ENCODE measurements at places on chromosomes 4 and X.

DNA sequence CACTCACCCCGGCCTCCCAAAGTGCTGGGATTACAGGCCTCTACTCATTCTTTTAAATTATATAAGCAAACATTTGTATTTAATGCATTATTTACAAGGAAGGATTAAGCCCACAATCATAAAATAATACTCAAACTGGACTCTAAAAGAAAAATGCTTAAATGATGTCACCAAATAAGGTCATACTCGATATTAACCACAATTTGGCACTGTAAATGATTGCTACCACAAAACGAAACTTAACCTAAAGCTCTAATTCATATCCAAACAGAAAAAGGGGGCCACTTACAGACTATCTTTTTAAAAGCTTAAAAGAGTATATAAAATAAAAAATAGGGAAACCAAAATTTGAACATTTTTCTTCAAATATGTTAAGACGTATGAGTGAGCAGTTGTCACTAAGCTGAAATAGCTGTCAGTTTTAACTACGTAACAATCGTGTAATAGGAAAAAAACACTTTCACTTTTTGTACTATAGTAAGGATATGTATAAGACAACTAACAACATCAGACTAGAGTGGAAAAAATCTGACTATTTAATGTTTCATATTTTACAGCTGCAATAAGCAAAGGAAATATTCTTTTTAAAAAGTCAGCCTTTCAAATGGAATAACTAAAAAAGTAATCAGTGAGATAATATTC is 108.2 kb upstream of the GPR34 start:
- DNase-seq, result no peak

GRCh38 chr4:4805887-4806286 is 53.6 kb upstream of the MSX1 start:
- no peak for DNase-seq

DNA sequence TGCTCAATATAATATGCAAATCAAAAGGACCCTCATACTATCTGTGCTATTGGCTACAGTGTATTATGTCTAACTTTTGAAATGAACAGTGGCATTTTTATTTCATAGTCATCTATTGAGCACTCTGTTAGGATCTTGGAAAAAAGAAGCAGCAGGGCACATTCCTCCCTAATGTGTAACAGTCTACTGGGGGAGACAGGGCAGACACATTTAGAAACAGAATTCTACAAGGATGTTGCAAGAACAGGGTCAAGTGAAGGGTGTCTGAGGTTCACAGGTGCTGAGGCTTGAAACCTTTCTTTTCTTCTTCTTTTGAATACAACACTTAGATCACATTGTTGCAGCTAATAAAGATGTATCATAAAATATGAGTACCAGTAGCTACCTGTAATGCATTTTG is 129.7 kb upstream of the SLC4A4 start:
- DNase-seq, result no peak

DNA sequence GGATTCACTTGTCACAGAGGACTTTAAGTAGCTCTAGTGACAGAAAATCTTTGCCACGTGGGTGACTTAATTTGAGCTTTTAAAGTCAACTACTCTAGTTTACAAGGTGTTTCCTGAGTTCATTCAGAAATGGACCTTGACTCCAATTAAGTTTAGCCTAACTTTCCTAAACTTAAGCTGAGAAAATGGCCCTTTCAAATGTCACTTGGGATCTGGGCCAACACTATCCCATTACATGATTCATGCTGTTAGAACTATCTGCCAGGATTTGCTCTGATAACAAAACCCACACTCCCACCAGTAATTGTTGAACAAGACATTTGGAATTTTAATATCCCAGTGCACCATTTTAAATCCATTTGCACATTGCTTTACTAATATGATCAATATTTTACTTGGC is 40.8 kb downstream of the C4orf46 start:
- DNase-seq, result no peak

- DNase-seq, result no peak
Observed at GRCh38 chr4:98411731-98412130, 150.5 kb downstream of the RAP1GDS1 start.
